ENCODE measurements at places on chromosomes 16 and 17.

- no peak for DNase-seq
These were observed 30.3 kb upstream of the RPH3AL start for GRCh38 chr17:382644-383533.

DNA sequence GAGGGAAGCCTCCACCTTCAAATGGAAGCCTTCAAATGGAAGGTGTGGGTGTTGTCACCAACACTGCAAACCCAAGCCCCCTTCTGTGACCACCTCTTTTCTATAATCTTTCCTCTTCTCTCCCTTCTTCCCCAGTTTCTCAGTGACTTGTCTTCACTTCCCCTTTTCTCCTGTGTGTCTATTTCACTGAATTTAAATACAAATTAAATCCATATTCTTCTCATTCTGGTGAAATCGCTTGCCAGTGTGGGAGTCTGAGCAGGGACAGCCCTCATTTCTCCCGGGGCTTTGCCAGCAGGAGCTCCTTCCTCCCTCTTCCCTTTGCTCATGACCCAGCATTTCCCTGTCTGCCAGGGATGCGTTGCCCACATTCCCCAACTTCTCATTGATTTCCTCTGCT, 6.4 kb upstream of the ITGAX start:
- no peak for DNase-seq

- no peak for DNase-seq
These were observed 1.6 kb upstream of the CA10 start for GRCh38 chr17:52160136-52160567.

DNA sequence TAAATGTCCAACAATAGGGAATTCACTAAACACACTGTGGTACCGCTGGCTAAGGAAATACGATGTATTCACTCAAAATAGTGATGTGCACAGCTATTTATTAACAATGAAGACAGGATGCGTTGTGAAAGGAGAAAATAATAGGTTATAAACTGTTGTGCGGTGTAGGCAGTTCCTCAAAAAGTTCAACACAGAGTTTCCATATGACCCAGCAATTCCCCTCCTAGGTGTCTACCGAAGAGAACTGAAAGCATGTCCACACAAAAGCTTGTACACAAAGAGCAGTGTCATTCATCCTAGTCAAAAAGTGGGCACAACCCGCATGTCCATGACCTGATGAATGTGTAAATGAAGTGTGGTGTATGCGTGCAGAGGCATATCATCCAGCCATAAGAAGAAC, 1.2 kb upstream of the CES1 start:
- DNase-seq = no peak

DNA sequence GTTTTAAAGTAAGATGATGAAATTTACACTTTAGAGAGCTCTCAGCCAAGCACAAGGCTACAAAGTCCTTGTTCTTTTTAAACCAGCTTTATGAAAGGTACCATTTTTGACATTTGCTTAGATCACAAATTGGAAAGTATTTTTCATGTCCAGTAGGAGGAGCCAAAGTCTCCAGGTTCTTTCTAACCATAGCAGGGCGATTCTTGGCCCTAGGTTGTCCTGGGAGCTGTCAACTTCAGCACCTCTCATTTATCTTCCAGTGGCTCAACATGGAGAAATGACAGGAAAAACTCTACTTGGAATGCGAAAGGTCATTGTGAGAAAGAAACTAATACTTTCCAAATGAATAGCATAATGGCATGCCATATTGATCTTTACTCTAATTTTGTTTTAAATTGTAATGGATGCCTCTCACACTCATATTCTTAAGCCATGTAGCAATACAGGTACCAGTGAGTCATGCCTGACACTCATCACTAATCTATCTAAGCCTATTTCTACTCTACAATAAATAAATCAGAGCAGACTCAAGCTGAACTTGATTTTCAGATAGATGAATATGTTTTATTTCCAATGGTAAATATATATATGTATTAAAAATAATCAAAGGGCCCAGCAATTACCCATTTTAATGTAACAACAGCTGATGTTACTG, 919.1 kb upstream of the EEF2KMT start:
- no peak for DNase-seq

GRCh38 chr17:82836823-82837357, 2.9 kb downstream of the ZNF750 start:
- DNase-seq = no peak

- no peak for DNase-seq
These were observed 74.2 kb upstream of the MARCHF10 start for GRCh38 chr17:62882284-62882683.

- DNase-seq = no peak
These were observed 109.6 kb downstream of the CNTNAP4 start for GRCh38 chr16:76386784-76387183.

DNA sequence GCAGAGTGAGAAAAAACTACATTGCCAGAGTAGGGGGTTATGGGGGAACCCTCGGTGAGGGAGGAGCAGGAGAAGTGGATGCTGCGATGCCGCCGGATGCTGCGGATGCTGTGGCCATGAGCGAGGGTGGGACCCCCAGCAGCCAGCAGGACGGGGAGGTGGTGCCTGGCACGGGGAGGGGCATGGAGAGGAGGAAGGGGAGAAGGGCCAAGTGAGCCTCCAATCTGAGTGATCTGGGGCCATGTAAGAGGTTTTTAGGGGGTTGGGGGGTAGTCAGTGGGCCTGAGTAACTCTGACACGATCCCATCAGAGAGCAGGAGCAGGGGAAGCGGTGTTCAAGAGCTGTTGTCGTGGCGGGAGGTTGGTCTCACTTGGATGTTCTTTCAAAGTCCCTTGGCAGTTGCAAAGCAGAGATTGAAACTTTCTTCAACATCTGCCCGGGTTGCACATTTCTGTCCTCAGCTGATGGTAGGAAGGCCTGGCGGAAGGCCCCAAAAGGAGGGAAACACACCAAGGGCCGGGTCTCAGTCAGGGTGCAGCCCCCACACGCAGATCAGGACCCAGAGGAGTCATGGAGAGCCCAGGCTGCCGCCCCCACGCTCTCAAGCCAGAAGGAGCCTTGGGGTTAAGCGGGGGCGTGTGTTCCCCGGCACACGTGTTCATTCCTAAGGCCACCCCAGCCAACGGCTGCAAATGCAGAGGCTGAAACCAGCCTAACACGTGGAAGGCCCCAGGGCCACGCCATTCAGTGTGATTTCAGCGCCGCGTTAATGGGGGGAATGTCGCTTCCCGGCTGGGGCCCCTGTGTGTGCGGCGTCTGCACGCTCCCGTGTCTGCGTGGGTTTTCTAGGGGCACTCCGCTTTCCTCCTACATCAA, 81.7 kb downstream of the ZDHHC7 start:
- DNase-seq = no peak

All from stimulated activated CD4-positive, alpha-beta T cell treated with anti-CD3 and anti-CD28 coated beads, Interleukin-4, amount 100 ng/mL, for 1 hour (primary cell).